ENCODE measurements at places on chromosomes 1 and 21. TPM values are rescaled to one million over a fixed set of nuclear protein-coding genes. Genes with fewer than 3 reads are reported as not detected.

GRCh38 chr1:205533748-205534443, 29.4 kb downstream of the CDK18 start:
- H3K4me3 ChIP-seq: no peak overlapping the region
- no peaks in the 10 kb centered on the region for H3K27me3 ChIP-seq
- H3K4me1 ChIP-seq: peaks cover 3% of the 10 kb centered on the region
- DNase-seq: no peak

- peaks cover 22% of the 10 kb centered on the region for H3K36me3 ChIP-seq
- H3K4me3 ChIP-seq: peak overlapping the region; percentile 83
- DNase-seq: peak; percentile 65
- peak overlapping the region; percentile 86 for H3K27ac ChIP-seq
- no peaks in the 10 kb centered on the region for H3K27me3 ChIP-seq
Measured at GRCh38 chr21:32611471-32611997, 643 bp downstream of the CFAP298 start.

Gene TTC4
- 20.6 TPM for total RNA-seq

GRCh38 chr1:24872061-24872850, 57.8 kb downstream of the RUNX3 start:
- no peaks in the 10 kb centered on the region for H3K4me1 ChIP-seq
- H3K36me3 ChIP-seq: no peaks in the 10 kb centered on the region
- no peaks in the 10 kb centered on the region for H3K27me3 ChIP-seq
- no peak overlapping the region for H3K4me3 ChIP-seq

- no peak for DNase-seq
- no peaks in the 10 kb centered on the region for H3K4me1 ChIP-seq
- H3K4me3 ChIP-seq: no peak overlapping the region
- H3K27me3 ChIP-seq: no peaks in the 10 kb centered on the region
- H3K36me3 ChIP-seq: no peaks in the 10 kb centered on the region
- no peak overlapping the region for H3K27ac ChIP-seq
Measured at GRCh38 chr1:116311193-116311592, 61.9 kb upstream of the ATP1A1 start.

All from ascending aorta (tissue), 2 donors.